ENCODE measurements at places on chromosomes 6 and 20.
A peak's percentile ranks its signal among the peaks of the same experiment; 100 is the strongest.

GRCh38 chr6:170186006-170186935 is 104.6 kb downstream of the DLL1 start:
- no peak for DNase-seq

DNA sequence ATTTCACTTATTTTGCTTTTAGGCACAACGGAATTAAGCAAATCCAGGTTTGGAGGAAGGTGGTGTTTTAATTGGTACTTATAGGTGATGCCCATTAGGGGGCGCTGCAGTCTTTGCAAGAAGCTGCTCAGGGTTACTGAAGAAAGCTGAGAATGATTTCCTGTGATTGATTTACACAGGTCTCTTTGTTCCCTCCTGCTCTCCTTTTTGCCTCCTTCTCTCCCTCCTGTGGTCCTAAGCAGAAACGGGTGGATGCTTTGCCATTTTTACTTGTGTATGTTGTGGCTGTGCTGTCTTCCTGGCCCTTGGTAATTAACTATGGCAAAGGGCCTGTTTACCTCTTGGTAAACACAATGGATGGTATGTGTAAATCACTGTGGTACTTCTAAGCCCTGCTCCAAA is 97.8 kb downstream of the ANKS1A start:
- peak; percentile 83 for DNase-seq

DNA sequence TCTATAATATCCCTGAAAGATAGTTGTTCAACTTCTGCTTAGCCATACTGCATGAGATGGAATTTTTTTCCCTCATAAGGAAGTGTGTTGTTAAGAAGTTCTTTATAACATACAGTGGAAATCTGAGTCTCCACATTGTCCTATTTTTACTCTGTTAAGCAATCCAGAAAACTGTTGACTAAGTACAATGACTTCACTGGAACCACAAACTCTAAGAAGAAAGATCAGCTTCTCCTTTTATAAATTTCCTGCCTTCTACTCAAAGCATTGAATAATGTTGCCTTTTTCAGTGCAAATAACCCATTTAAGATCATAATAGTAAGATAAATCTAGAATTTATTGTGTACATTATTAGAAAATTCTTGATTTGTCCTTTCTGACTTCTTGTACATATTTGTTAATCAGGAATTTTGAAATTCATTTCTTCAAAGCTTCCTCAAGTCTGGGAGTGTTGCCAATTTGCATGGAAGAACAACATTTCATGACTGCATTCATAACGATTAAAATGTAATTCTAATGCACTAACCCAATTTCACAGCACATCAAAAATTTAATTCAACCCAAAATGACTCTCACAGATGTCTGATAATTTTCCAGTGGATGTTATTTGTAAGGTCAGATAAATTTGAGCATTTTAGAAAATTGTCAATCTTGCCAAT is 45.6 kb upstream of the ANKEF1 start:
- DNase-seq = no peak

DNA sequence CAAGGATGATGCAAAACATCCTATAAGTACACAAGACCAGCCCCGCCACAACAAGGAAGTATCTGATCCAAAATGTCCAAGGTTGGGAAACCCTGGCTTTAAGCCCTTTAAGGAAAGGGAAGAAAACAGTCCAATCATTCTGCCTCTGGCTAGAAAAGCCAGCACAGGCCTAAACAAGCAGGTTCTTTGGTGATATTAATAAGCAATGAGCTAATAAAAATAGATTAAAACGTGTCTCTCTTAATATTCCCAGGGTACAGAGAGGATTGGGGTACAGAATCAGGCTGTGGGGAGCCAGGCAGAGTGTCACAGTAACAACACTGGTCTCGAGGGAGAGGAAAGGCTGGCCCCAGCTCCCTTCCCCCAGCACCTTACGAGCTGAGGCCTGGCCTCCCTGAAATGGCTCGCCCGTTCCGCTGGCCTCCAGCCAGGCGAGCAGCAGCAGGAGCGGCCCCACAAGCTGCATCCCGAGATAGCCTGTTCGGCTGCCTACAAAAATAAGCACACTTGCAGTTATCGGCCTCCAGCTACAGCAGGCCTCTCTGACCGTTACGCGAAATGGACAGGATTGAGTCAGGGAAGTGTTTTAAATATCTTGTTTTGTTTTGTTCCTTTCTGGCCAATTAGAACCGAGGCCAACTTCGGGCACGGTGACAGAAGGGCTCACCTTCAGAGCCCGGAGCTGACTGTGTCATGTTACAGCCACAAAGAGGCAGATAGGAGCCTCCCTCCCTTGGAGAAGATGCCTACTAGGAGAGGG is 4.0 kb upstream of the ZMYND8 start:
- peak; percentile 84 for DNase-seq

- DNase-seq = no peak
These were observed 72.6 kb upstream of the F13A1 start for GRCh38 chr6:6393069-6393529.

DNA sequence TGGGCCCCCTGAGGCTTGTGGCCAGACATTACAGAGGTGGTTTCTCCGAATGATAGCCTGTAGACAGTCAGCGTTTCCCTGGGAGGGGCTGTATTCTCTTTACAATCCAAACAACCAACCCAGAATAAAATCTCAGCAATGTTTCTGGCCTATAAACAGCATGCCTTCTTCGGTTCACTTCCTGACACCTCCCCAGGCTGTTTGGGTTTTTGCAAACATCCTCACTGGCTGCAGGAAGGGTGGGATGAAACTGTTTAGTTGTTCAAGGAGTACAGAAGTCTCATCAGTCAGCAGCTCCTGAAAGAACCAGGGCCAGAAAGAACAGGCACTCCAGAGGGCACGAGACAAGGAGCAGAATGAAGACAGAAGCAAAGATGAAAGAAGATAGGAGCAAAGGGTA is 350.0 kb downstream of the QKI start:
- no peak for DNase-seq

DNA sequence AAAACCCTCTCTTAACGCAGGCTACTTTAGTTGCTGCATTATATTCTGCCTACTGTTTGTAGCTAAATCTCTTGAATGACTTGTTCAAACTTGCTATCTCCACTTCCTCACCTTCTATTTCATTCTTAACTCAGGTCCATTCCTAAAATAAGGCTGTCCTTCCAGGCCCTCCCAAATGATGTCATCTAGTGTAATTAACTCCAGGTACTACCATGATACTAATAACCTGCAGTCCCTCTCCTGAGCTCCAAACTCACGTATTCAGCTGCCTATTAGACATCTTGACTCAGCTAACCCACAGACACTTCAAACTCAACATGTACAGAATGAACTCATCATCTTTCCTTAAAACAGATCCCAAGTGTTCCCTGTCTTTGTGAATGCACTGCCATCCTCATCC is 10.5 kb upstream of the TOP1 start:
- no peak for DNase-seq

GRCh38 chr6:21942897-21943296 is 349.3 kb downstream of the SOX4 start:
- no peak for DNase-seq

- no peak for DNase-seq
These were observed 151.3 kb downstream of the GMPR start for GRCh38 chr6:16389642-16390041.

GRCh38 chr20:44650771-44651433 is 597 bp downstream of the ADA start:
- no peak for DNase-seq

GRCh38 chr6:3557336-3557735 is 100.5 kb upstream of the SLC22A23 start:
- DNase-seq = no peak

DNA sequence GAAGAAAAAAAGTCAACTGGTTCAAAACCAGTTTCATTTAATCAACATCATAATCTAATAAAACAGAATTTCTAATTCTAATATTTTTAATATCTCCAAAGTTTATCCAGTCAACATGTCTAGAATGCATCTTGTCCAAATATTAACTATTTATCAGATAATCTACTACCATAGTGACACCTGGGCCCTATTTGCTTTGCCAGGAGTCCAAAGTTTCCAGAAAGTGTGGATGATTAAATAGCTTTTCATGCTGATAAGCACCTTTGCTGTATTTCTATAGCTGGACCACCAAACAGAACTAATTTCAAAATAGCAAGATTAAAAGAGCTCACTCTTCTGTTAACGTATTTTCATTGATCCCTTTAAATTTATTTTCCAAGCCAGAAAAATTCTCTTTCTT is 12.3 kb upstream of the TAAR1 start:
- no peak for DNase-seq

GRCh38 chr6:74705451-74705850 is 500.4 kb downstream of the COL12A1 start:
- DNase-seq = no peak

DNA sequence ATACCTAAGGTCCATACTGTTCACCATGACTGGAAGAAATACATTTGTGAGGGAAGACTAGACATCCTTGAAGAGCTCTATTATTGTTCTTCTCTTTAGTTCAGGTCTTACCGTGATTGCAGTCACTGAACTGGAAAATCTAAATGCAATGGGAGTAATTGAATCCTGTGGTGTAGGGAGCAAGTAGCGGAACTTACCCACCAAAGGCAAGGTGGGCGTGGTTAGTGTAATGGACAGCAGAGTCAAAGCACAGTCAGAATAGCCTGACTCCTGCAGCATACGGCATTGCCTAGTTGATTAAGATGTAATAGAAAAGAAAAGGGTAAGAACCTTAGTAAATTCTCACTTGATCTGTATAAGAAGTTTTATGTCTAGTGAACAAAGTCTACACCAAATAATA is 679.7 kb upstream of the EPHA7 start:
- no peak for DNase-seq

GRCh38 chr6:14804785-14805210 is 441.1 kb upstream of the JARID2 start:
- no peak for DNase-seq

DNA sequence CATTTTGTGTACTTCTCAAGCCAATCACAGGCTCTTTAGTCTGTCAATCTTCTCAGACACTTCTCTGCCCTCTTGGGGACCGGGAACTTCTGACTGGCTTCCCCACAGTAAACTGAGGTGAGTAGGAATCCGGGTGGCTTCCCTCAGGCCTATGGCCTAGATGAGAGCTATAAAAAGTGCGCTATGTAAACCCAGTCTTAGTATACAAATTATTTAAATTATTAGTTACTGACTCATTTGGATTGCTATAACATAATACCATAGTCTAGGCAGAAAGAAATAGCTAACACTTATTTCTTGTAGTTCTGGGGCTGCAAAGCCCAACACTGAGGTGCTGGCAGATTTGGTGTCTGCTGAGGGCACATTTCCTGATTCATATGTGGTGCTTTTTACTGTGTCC is 109.2 kb upstream of the MCHR2 start:
- DNase-seq = no peak

DNA sequence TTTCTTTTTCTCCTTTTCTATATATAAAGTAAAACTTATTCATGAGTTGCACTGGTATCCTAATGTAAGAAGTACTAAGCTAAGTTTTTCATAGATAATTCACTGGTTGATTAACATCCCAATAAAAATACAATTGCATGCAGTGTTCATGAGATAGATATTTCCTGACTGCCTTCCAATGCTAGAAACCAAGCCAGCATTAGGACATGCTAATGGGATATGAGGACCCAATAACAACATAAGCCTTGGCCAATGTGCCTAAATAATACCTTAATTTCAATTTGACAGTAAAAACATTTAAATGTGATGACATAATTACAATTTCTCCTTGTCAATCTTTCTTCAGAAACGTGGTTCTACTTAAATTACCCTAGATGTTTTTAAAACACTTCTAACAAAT is 152.7 kb downstream of the RNGTT start:
- no peak for DNase-seq

- DNase-seq = no peak
These were observed 65.4 kb upstream of the HDDC2 start for GRCh38 chr6:125367036-125367782.

DNA sequence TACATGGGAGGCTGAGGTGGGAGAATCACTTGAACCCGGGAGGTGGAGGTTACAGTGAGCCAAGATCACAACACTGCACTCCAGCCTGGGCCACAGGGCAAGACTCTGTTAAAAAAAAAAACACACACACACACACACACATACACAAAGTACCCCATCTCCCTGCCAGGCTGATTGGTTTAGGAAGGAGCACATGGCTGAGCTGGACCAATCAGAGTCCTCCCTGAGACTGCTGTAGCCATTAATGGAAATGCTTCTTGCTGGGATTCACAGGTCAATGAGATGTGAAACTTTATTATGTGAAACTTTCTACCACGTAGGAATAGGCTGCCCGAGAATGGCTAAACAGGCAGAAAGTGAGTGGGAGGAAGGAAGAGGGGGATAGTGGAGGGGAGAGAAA is 2.9 kb downstream of the TREM1 start:
- no peak for DNase-seq

- no peak for DNase-seq
These were observed 86.2 kb upstream of the DEFB112 start for GRCh38 chr6:50135968-50136367.

DNA sequence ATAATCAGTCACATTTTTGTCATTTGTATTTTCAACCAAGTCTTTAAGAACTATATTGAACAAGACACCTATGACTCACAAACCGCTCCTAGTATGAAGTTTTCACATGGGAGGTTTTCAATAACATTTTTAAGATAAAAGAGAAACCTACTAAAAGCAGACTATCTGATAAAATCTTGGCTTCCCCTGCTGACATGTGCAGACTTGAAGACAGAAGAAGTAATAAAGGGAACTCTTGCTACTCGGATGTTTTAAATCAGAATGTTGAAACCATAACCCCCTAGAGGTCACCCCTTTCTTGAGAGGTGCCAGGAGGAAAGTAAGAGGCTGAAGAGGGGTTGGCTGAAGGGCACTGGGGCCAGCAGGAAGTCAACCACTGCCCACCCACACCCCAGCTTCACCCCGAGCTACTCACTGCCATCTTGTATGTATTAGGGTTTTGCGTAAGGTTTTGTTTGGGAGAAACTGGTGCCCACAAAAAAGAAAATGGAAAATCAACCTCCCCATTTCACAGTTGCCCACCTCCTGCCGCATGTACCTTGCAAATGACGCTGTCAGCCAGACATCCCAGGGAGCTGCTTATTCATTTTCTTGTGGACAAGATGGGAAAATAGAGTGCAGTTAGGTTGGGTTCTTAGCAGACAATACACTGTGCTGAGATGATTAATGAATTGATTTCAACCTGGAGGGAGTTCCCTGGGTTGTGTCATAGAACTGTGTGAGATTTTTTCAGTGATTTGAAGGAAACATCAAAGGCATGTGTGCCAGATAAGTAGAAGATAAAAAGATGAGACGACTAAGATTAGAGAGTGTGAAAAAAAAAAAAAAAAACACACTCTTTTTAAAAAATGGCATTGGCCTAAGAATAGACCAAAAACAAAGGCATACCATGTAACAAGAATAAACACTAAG is 83.2 kb upstream of the TAB2 start:
- no peak for DNase-seq

DNA sequence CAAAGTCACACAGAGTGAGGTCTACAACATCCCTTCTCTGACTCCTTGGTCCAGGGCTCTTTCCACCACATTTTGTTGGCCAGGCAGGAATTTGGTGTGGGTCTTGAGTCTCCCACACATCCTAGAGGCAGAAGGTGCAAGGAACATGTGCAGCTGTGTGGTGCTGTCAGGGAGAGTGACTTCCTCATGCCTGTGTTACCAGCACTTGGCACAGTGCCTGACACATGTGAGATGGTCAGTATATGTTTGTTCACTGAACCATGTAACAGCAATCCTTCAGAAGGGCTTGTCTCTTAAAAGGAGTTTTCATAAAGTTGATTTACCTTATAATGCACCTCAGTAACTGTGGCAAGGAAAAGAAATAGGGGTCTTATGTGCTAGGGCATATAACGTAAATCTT is 168.5 kb downstream of the CDC5L start:
- no peak for DNase-seq

- DNase-seq = no peak
These were observed 181.2 kb upstream of the JAG1 start for GRCh38 chr20:10854976-10855375.

- DNase-seq = no peak
These were observed 16.8 kb upstream of the MCM3 start for GRCh38 chr6:52301326-52301725.

GRCh38 chr6:25788305-25788922 is 33.9 kb downstream of the SLC17A4 start:
- no peak for DNase-seq

All from neuronal stem cell (in vitro differentiated cells).